ENCODE measurements at places on chromosomes 16 and 17.

DNA sequence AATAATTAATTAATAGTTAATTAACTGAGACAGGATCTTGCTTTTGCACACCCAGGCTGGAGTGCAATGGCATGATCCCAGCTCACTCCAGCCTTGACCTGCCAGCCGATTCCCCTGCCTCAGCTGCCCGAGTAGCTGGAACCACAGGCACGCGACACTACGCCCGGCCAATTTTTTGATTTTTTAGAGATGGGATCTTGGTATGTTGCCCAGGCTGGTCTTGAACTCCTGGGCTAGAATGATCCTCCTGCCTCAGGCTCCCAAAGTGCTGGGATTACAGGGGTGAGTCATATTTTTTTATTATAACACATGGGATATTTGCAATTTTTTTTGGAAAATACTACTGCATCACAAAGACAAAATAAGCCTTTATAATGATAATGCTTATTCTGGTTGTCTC is 30.4 kb upstream of the BCAR1 start:
- DNase-seq, result no peak

DNA sequence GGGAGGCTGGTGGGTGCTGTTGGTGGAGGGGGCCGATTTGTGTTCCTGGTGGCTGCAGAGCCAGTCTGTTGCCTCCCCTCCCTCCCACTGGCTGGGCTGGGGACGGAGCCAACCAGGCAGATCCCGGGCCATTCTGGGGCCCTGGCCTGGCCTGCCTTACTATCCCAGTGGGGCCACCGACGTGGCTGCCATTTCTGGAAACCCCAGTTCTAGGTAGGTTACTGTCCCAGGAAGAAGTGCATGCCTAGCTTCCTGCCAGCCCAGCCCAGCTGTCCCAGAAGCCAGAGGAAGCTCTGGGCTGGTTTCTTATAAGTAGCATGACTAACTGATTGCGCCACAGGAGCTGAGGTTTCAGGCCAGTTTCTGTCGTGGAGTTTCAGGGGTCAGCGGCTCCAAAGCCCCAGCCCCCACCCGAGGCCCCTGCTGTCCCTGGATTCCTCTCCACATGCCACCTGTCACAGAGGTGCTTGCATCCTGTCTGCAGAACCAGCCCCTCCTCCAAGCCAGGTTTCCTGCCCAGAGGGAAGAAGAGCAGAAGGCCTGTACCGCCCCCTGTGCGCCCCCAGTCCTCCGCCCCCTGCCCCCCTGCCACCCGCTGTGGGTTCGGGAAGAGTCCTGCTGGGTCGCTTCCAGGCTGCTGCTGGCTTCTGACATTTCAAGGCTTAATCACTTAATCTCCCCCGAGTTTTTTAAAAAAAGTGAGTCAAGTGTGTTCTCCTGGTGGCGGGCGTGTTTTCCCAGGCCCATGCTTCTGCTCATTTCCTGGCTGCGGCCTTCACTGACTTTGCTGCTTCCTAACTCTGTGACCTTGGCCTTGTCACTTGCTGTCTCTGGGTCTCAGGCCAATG is 13.2 kb downstream of the IL4R start:
- DNase-seq, result peak; percentile 6

- DNase-seq, result no peak
Observed at GRCh38 chr16:25198021-25198420, 18.7 kb upstream of the AQP8 start.

- DNase-seq, result no peak
Observed at GRCh38 chr17:27741971-27742575, 58.3 kb downstream of the NOS2 start.

DNA sequence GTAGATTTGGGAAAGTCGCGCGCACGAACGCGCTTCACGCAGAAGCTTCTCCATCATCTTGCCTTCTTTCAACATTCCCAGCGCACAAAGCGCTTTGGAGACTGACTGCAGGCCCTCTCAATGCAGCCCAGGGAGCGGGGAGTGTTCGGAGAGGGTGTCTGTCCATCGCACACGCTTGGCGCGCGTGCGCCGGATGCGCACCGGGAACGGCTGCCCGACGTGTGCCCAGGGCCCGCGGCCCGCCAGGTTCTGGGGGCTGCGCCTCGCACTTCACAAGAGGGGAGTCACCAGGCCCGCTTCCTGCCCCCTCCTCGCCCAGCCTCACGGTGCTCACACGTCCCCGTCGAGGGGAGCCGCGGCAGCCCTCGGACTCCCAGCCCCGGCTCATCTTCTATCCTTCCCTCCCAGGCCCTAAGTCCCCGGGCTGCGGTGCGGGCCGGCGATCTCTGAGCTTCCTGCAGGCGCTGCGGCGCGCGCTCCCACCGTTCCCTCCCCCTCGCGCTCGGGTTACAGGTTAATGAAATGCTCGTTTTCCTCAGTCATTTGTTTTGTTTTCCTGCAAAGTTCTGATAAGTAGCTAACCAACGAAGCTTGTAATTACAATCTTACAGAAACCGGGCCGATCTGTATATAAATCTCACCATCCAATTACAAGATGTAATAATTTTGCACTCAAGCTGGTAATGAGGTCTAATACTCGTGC is 2.8 kb upstream of the IRX3 start:
- DNase-seq, result no peak

DNA sequence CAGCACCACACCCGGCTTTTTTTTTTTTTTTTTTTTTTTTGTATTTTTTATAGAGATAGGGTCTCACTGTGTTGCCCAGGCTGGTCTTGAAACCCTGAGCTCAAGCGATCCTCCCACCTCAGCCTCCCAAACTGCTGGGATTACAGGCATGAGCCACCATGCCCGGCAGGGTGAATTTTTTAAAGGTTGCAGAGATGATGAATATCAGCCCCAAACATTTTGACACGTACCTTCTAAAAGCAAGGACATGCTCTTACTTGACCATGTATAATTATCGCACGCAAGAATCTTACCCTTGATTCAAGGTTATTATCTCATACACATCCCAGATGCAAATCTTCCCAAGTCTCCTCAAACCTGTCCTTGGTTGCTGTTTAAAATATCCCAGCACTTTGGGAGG is 4.3 kb upstream of the FOXC2 start:
- no peak for DNase-seq

DNA sequence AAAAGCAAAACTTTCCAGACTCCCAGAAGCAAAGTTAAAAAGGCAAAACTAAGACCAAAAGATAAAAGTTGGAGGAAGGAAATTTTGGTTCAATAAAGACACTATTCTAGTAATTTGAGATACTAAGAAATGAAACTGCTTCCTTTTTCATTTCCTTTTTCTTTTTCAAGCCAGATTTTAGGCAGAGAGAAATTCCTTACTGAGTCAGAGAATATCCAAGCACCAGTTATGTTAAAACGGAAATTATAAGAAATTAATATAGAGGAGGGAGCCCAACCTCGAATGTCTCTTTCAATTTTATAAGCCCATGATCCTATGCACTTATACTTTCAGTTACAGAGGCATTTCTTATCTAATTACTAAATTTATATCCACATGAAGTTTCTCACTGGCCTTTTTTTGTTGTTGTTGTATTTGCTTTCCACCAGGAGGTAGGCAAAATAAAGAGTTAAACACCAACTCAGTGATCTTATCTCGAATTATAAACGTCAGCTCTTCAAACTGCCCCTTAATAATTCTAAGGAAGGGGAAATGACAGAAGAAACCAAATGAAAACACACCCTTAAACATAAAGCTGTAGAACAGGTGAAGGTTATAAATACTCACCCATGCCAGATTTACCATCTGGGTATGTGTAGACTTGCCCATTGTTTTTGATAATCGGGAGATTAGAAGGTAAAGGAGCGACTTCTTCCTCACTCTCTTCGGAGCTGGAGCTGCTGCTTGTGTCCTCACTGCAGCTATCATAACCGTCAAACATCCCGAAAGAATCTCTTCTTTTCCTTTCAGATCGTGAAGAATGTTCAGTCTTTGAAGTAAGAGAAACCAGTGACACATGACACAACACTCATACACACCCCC is 35.2 kb downstream of the MBTD1 start:
- DNase-seq, result no peak

DNA sequence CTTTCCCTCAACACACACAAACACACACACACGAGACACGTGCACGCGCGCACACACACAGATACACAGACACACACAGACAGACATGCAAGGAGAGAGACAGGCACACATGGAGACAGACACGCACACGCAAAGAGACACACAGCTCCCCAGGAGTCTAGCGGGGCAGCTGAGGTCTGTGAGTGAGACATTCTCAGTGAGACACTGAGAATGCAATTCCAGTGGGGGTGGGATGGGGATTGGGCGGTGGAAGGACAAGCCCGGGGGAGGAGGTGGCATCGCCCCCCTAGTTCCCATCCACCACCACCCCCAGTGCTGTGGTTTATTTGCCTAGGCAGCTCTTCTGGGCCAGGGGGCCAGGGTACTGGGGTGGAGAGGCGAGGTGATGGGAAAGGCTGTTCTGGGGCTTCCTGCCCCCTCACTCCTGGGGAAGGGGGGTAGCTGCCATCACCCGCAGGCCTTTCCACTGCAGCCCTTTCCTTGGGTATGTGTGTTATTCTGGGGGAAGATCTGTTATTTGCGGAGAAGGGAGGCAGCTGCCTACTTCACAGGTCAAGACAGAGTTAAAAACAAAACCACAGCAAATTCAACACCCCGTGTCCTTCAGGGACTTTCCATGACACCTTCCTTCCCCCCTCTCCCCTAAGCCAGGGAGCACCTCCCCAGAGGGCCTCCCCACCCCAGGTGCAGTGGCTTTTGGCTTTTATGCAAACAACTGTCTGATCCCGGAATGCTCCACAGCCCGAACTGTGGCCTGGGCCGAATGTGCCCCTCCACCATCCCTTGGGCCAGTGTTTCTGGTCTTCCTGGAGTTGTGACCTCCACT is 18.0 kb downstream of the GRB7 start:
- peak; percentile 52 for DNase-seq

GRCh38 chr17:35087731-35088355 is 24.3 kb upstream of the RFFL start:
- DNase-seq, result no peak

DNA sequence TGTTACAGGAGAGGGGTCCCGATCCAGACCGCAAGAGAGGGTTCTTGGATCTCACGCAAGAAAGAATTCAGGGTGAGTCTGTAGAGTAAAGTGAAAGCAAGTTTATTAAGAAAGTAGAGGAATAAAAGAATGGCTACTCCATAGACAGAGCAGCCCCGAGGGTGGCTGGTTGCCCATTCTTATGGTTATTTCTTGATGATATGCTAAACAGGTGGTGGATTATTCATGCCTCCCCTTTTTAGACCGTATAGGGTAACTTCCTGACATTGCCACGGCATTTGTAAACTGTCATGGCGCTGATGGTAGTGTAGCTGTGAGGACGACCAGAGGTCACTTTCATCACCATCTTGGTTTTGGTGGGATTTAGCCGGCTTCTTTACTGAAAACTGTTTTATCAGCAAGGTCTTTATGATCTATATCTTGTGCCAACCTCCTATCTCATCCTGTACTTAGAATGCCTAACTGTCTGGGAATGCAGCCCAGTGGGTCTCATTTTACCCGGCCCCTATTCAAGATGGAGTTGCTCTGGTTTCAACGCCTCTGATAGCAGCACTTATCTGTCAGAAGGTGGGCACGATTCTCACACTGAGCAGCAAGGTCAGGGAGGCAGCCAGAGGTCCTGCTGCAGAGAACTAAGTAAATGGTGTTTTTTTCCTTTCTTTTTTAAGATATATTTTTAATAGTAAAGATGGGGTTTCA is 26.5 kb upstream of the XYLT2 start:
- no peak for DNase-seq

DNA sequence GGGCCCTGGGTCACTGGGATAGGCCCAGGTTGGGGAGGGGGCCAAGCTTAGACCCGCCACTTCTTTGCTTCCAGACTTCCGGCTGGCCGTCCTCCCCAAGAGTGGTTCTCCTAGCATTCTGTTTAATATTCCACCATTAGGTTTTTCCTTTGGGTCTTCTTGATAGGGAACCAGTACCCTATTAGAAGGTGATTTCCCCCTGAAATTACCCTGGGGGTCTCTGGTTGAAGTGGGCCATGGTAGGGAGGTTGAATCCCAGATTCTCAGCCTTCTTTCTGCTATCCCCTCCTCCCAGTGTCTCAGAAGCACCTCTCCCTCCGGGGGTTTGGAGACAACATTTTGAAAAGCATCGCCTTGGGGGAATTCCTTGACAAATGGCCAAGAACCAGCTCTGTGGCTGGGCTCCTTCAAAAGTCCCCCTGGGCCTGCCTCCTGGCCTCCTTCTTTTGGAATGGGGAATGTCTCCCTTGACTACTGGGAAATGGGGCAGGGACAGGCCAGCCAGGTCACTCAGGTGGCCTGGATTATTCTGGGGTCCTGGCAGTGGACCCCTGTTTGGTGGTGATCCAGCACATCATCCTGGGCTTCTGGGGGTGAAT is 5.7 kb downstream of the LASP1 start:
- no peak for DNase-seq

GRCh38 chr17:62653826-62654761 is 26.6 kb downstream of the MRC2 start:
- DNase-seq, result no peak

- DNase-seq, result no peak
Observed at GRCh38 chr17:77935121-77935571, 23.4 kb upstream of the TNRC6C start.

- DNase-seq, result no peak
Observed at GRCh38 chr16:763369-764183, 3.0 kb downstream of the MSLN start.

DNA sequence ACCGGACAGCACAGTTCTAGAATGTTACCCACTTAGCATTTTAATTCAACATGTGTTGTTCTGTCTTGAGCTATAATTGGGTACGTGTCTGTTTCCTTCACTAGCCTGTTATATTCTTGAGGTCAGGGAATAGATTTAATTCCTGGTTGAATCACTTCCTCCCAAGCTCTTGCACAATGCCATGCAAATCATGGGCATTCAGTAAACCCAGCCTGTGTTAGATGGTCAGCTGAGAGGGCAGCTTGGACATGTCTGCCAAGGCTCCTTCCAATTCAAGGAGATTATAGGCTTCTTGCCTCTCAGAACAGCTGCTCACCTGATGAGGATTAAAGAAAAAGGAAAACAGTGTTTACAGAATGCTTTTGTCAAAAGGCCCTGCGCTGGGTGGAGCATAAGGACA is 12.6 kb downstream of the C1QTNF1 start:
- DNase-seq, result no peak

GRCh38 chr17:66711881-66712321 is 123.0 kb upstream of the CACNG5 start:
- no peak for DNase-seq

DNA sequence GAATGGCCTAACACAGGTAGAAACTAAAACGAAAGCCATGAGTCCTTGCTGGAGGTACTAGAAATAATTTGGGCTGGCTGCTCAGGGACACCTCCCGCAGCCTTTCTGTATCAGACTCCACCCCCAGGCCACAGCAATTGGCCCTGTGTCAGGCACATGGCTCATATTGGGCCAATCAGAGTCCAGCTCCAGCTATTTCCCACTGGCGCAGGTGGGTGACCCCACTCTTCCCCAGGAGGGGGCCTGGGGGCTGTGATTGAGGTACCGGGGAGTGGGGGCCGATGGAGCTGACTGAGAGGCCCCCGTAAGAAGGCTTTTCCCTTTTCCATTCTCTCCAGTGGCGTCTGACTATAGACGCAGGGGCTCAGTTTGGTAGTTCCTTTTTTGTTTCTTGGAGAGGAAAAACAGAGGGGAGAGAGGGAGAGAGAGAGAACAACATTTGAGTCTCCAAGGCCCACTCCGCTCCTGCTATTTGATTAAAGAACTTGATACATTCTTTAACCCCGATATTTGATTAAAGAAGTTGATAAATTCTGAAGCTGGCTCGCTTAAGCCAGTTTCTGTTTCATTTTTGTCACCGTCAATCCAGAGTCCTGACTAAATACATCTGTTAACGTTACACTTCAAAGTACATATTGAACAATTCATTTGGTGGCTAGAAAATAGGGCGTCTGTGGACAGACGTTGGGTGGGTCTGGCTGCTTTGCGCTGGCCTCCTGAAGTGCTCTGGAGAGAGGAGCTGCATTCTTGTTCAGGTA is 26.3 kb downstream of the FOXL1 start:
- DNase-seq, result peak; percentile 7

Measured in stimulated activated CD8-positive, alpha-beta memory T cell treated with anti-CD3 and anti-CD28 coated beads, Interleukin-4, amount 100 ng/mL, for 24 hours (primary cell).